ENCODE measurements at places on chromosomes 7 and 10.

GRCh38 chr10:114239994-114240345, 916 bp downstream of the VWA2 start:
- no peak for DNase-seq

- no peak for DNase-seq
These were observed 18.4 kb downstream of the RPA3 start for GRCh38 chr7:7699970-7700369.

DNA sequence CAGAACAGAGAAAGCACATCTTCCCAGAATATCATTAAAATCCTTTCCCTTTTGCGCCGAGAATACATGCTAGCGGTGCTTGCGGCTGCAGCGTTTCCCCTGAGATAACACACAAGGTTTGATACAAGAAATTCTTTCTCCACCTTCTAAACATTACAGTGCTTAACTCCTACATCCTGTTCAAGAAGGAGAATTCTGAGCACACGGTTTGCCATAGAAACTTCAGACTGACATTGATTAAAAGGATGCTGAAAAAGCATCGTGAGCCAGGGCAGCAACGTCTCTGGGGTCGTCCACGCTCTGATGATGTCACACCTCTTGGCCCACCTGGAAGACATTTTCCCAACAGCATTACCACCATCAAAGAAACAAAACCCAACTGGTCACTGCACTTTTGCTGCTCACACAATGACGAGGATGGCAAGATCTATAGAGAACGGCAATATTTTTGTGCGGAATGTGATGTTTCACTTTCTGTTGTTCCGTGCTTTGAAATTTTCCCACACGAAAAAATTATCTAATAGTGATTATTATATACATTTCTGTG, 27.0 kb upstream of the PRSS1 start:
- DNase-seq, result peak; percentile 51

GRCh38 chr10:33291053-33291592, 43.3 kb downstream of the NRP1 start:
- no peak for DNase-seq

DNA sequence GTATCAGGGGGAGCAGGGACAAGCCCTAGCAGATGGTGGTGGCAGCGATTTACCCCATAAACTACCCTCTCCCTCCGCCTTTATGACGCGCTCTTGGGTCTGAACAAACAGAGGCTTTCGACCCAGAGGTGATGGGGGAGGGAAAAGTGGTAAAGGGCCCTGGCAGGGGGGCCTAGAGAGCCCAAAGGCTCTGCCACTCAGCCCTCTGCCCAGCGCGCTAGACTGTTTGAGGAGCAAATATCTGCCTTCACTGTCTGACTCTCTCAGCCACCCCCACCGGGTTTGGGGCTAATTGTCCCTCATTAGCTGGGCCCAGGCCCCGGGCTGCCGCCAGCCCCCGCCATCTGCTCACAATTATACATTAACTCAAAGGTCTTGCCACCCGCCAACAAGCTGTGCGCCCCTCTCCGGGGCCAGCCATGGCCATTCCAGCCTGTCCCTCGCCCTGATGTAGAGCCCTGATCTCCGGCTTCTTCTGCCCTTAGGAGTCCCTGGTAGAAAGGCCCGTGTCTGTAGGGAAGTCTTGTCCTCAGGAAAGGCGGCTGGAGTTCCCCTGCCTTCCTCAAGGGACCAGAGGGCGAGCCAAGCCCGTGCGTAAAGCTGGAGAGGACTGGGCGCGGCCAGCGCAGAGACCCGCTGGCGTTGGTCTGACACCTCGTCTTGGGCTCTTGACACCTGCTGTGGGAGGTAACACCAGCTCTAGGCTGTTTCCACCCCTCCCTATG, 1.9 kb upstream of the PAX4 start:
- no peak for DNase-seq

DNA sequence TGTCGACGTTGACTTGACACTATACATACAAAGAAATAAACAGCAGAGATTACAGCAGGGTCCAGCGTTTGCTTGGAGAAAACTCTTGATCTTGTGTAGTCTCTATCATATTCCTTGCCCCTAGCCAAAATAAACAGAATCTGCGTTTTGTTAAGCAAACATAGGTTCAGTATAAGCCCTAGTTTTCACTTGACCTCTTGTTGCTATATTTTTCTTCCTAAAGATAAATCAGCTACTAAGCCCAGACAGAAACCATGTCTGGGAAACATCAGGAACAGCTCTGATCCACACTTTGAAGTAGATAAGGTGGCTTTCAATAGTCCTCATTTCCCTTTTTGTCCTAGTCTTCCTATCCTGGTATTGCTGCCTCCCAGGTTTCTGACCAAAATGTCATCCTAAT, 328.2 kb upstream of the MAGI2 start:
- no peak for DNase-seq

DNA sequence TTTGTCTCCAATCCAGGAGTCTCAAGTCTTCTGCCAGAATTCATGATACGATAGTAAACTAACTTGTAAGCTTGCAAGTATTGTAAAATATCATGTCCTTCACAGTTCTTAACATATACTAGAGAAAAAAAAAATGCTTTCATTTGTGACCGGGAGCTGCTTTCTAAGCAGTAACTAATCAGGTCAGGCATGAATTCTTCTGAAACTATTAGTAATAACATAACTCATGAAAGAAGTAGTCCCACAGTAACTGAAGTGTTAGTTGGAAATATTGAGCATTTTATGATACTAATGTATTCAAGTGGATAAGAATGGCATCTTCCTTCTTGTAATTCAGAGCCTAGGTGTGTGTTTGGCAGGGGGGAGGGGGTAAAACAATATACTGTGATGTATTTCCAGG, 665.6 kb downstream of the DNAJB9 start:
- DNase-seq, result no peak

- DNase-seq, result no peak
These were observed 656.5 kb upstream of the COBL start for GRCh38 chr7:51973071-51973470.

GRCh38 chr10:105993609-105994008, 1170.9 kb downstream of the SORCS1 start:
- DNase-seq, result no peak

DNA sequence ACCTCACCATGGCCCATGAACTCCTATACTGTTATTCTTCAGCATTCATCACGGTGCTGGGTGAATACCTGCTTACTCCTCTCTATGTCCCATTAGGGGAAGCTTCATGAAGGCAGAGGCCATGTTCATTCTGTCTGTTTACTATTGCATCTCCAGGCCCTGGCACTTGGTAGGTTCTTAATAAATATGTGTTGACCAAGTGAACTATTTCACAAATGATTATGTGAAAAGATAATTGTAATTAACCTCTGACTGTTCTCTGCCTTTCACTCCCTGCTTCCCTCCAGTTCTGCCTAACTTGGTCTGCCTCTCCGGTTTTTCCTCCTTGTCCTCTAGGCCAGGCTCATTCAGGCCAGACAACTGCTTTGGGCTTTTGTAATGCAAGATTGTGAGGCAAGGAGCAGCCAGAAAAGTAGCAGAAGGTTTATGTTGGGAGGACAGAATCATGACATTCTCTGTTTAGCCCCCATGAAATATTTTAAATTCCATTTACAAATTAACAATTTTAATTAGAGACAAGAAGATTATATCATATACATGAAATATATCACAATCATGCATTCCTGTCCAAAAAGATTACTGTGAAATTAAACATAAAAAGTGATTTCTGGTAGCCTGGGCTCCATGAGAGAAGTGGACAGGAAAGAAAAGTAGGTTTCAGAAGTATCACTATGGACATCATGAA, 42.1 kb upstream of the PLXNA4 start:
- no peak for DNase-seq

- no peak for DNase-seq
These were observed 88.9 kb downstream of the WDFY4 start for GRCh38 chr10:48773580-48773979.

GRCh38 chr7:36280840-36281812, 108.5 kb upstream of the ANLN start:
- DNase-seq, result peak; percentile 15

DNA sequence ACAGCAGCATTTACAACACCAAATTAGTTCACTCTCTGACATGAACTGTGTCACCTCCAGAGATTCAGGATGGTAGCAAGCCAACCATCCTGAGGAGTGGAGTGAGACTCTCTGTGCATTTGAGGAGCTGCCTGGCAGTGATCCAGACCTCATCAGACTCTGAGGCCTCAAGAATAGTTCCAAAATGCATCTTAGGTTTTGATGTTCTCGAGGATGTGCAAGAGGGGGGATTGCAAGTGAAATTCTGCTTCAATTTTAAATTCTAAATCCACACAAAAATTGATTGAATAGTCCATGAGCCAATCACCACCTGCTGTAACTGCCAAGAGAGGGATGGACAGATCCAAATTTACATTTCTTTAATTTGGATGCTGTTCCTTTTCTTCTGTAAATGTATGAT, 49.7 kb downstream of the SLK start:
- DNase-seq, result no peak

DNA sequence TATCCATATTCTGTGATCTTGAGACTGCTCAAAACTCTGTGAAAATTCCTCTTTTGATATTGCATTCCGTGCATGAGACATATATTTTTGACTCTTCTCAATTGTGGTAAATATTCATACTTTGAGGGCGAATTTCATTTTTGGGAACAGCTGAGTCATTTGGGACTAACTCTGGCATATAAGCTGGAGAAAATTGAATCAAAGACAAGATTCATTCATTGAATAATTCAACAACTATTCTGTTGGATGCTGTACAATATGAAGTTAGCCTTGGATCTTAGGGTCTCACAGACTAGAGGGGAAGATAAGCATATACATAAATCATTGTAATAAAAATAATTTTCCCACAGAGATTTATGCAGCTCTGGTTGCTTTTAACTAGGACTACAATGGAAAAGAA, 183.2 kb upstream of the NEBL start:
- no peak for DNase-seq

All from GDM1 (cell line).